Fibroblast of the aortic adventitia (primary cell): ENCODE measurements at places on chromosomes 1 and 21.

DNA sequence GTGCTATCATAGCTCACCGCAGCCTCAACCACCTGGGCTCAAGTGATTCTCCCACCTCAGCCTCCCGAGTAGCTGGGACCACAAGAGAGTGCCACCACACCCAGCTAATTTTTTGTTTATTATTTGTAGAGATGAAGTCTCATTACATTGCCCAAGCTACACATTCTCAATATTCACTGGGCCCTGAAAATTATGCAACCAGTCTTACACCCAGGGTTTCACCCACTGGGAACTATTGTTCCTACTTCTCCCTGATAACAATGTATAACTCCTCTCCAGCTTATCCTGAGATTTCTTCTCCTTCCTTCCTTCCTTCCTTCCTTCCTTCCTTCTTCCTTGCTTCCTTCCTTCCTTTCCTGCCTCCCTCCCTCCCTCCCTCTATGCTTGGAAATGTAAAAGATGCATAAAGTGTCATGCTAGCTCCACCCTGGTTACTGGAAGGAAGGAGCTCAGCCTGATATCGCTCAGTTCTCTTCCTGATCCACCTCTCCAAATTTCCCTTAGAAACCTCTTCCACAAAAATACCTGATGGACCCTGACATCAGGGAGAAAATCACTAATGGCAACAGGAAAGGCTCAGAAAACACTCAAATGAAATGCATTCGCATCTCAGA lies 11.2 kb upstream of the VSIG8 start:
- no peak for DNase-seq

DNA sequence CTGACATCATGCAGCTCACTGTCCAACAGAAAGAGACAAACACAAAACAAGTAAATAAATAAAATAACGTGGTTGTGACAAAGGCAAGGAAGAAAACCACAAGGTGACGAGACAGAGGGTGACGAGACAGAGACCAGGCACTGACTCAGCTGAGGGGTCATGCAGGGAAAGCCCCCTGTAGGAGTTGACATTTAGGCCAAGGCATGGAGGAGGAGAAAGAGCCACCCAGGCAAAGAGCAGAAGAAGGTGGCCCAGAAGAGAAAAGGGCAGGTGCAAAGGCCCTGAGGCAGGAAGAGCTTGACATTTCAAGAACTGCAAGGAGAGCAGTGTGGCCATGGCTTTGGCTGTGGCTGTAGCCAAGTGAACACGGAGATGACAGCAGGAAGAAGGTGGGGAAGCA lies 65.1 kb upstream of the ID3 start:
- no peak for DNase-seq

DNA sequence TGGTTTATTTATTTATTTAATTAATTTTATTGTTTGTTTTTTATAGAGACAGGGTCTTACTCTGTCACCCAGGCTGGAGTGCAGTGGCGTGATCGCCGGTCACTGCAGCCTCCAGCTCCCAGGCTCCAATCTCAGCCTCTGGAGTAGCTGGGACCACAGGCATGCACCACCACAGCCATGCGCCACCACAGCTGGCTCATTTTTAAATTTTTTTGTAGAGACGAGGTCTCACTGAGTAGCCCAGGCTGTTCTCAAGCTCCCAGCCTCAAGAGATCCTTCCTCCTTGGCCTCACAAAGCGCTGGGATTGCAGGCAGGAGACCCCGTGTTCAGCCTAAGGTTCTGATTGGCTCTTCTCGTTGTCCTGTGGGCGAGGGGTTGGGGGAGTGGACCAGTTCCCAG lies 22.1 kb downstream of the UMODL1 start:
- DNase-seq, result no peak

- DNase-seq, result no peak
Observed at GRCh38 chr1:202701200-202701599, 9.1 kb downstream of the SYT2 start.
